ENCODE measurements at places on chromosomes 4 and X.
A peak's percentile ranks its signal among the peaks of the same experiment; 100 is the strongest.

GRCh38 chrX:44903107-44903506 is 30.1 kb downstream of the KDM6A start:
- no peak for DNase-seq

DNA sequence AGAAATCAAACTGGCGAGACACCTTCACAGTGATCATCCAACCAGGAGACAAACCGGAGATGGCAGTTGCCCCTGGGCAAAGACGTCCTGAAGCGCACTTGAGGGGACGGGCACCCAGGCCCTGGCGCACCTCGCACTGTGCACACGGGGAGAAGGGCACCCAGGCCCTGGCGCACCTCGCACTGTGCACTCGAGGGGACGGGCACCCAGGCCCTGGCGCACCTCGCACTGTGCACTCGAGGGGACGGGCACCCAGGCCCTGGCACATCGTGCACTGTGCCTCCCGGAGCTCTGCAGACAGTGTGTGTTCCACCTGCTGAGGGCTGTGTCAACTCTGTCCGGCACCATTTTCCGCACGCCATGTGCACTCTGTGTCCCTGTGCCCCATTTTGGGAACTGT is 34.6 kb upstream of the CPLX1 start:
- no peak for DNase-seq

DNA sequence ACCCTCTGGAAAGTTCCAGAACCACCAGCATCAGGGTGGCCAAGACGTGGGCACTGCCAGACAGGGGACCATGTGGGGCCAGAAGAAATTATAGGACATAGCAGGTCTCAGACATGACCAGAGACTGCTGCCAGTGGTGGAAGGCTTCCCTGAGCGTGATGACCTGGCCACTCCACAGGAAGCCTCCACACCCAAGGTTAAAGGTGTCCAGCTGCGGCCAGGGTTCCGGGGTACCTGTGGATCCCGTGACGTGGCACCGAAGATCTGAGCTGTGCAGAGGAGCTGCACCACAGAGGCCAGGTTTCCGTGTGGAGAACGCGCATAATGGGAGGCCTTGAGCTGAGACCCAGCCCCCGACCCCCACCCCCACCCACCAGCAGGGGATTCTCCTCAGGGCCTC is 16.4 kb upstream of the CTBP1 start:
- DNase-seq, result no peak

- DNase-seq, result no peak
These were observed 211.2 kb downstream of the SNCA start for GRCh38 chr4:89625599-89626293.

- DNase-seq, result no peak
These were observed 187.7 kb upstream of the GATB start for GRCh38 chr4:151948351-151949016.

DNA sequence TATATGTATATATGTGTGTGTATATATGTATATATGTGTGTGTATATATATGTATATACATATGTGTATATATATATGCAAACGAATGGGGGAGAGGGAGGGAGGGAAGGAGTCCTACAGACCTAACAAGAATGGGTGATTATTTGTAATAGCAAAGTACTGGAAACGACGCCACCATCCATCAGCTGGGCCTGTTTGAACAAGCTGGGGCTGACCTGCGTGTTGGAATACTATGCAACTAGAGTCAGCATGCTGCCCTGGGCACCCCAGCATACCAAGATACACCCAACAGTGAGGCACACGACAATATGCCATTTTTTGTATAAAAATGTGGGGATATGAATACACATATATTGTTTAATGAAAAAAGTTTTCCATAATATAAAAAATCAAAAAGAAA is 21.6 kb upstream of the CCNQ start:
- DNase-seq, result no peak

GRCh38 chr4:109494563-109494962 is 60.9 kb downstream of the SEC24B start:
- DNase-seq, result no peak

DNA sequence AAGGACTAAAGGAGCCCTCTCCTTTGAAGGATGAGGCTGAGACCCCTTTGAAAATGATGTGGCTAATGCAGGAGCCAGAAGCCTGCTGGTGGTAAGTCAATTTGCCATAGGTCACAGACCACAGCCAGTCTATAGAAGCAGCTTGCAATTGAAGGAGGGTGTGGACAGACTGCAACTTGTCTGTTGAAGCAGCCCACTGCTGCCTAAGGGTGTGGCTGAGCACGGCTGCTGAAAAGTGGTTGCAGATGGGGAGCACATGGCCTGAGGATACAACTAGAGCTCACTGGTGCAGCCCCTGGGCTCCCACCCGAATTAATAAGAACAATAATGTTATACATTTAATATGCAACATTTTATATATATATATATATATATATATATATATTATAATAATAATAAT is 11.4 kb upstream of the EXOC1L start:
- DNase-seq, result no peak

DNA sequence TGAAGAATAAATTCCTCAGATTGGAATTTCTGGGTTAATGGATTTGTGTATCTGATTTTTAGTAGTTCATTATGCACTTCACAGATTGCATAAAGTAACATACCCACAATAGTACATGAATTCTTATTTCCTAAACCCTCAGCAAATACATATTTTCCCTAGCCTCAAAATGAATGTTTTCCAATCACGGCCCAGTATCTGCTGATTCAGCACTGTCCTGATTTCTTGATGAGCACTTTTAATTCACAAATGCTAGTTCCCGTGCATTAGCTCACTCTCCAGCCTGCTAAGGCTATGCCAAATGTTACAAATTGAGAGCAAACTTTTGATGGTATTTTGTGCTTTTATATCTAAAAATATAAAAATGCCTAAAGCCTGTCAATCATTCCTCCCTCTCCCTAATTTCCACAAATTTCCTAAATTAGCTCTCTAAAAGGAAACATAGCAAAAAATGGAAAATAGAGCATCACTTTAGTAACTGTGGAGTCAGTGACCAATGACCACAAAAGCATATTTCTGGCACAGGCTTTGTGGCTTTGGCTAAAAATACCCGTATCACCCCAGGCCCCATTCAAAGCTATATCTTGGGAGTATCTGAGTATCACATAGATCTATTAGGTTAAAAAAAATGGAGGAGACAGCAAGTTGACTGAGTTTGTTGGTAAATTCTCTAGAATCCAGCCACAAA is 75.5 kb downstream of the NAF1 start:
- DNase-seq, result peak; percentile 18

- DNase-seq, result no peak
These were observed 97.4 kb upstream of the S100G start for GRCh38 chrX:16552546-16552945.

DNA sequence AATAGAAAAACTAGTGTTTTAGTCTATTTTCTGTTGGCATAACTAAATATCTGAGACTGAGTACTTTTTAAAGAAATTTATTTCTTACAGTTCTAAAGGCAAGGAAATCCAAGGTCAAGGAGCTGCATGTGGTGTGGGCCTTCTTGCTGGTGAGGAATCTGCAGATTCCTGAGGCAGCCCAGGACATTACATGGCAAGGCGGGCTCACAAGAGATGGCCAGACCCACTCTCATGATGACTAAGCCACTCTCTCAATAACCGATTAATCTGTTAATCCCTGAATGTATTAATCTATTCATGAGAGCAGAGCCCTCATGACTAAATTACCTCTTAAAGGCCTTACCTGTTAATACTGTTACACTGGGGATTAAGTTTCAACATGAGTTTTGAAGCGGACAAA is 340.8 kb downstream of the GRXCR1 start:
- no peak for DNase-seq

- DNase-seq, result peak; percentile 73
These were observed 18.0 kb upstream of the CYP2U1 start for GRCh38 chr4:107913283-107913899.

- no peak for DNase-seq
These were observed 7.8 kb downstream of the QDPR start for GRCh38 chr4:17504081-17504480.

GRCh38 chrX:86195343-86195742 is 47.1 kb downstream of the DACH2 start:
- no peak for DNase-seq

DNA sequence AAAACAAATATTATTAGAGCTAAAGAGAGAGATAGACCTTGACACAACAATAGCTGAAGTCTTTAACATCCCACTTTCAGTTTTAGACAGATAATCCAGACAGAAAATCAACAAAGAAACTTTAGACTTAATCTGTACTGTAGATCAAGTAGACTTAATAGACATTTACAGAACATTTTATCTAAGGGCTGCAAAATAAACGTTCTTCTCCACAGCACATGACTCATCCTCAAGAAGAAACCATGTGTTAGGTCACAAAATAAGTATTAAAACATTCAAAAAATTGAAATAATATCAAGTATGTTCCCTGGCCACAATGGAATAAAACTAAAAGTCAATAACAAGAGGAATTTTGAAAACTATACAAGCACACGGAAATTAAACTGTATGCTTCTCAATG is 1510.3 kb upstream of the PCDH10 start:
- DNase-seq, result no peak

DNA sequence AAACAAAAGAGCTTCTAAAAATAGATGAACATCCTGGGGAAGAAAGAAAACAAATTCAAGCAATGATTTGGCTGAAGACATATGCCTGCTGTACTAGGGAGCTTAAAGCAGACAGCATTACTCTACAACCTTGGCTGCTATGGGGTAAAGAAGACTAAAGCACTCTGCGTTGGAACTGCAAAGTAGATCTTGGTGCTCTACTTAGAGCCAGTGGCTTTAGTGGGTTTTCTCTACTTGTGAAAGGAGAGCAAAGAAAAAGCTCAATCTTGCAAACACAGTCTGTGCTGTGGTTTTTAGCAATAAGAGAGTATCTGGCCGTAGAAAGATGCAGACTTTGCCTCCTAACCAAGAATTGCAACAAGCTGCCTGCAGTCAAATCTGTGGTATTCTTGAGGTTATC is 334.7 kb upstream of the NDST3 start:
- DNase-seq, result no peak

DNA sequence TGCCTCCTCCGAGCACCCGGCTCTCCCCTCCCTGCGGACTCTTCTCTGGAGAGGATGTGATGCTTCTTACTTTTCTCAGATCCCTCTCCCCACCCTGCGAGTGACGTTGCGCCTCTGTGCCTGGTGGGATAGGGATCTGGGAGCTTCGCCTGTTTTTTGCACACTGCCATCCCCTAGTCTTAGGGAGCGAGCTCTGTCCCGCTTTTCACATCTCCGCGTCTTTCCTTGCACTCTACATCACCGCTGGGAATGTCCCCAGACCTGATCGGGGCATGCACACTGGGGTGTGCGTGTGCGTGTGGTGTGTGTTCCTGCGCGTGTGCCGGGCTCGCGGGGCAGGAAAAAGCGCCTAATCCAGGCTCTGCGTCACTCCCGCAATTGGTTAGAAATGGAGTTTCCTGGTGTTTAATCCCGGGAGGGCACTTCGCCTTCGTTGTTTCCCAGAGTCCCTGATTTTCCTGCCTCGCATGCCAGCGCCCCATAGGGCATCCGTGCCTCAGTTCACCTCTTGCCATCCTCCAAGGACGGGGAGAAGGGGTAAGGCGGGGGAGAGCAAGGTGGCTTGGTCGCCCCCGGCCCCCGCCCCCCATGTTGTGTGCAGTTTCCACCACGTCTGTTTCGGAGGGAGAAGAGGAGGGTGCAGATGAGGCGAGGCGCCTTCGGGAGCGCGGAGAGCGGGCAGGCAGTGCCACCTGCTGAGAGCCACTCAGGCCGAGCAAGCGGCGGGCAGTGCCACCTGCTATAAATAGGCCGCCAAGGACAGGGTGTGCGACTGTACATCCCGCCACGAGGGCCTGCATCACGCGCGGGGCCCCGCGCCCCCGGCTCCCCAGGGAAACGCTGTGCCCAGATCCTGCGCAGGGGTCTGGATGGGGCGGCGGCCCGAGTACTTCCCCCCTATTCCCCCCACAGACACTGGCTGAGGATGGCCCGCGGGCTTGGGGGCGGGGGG is 759 bp upstream of the TBC1D1 start:
- peak; percentile 57 for DNase-seq

GRCh38 chr4:95219109-95219508 is 329.7 kb downstream of the UNC5C start:
- DNase-seq, result no peak

GRCh38 chrX:153685751-153686696 is 1.7 kb upstream of the SLC6A8 start:
- no peak for DNase-seq

- DNase-seq, result no peak
These were observed 12.8 kb downstream of the ZFP42 start for GRCh38 chr4:188008377-188008776.

DNA sequence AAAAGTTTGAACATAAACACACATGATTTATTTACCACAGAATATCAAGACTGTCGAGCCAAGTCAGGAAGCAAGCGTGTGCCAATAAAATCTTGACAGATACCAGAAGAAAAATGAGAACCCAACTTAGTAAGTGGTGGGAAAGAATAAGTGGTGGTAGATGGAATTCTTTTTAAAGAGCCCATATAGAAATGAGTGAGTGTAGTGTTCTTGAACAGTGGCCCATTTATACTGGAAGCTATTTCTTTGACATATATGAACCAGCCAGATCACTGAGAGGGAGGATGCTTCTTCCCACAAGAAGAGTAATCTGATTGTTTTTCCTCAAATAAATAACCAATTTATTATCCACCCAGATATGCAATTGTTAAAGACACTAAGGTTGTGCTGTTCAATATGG is 98.0 kb downstream of the NHS start:
- DNase-seq, result no peak

DNA sequence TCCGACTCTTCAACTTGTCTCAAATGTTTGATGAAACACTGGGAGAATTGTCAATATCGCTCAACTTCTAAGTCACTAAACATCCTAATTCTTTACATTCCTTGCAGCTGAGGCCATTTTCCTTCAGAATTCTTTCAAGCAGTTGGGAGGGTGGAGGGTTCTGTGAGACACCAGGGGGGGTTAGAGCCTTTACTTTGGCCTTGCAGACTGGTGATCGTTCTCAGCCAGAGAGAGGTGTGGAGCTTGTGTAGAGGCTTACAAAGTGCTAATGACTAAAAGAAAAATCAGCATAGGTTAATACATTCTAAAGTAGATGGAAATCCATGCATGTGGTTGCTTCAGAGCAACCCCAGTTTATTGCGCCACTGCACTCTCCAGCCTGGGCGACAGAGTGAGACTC is 21.3 kb upstream of the SOX3 start:
- DNase-seq, result no peak

GRCh38 chrX:63993936-63994335 is 208.9 kb upstream of the ARHGEF9 start:
- DNase-seq, result no peak

DNA sequence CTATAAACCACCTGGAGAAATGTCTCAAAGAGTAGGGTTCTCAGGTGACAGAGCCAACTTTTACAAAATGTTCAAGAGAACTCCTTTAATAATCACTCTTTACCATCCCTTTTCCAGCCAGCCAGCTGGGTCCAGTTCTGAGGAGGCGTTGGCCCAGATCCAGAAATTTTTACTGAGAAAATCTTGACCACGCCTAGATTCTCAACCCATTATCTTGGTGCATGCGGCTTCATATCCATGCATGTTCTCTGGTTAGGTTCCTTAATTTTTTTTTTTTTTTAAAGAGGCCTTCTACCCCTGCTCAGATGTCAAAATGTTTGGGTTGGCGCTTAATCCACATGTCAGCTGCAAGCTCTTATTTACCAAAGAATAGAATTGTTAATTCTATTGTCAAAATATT is 12.0 kb upstream of the MAP7D2 start:
- no peak for DNase-seq

Data from MM.1S (cell line).